Effector memory CD8-positive, alpha-beta T cell (primary cell): ENCODE measurements at places on chromosomes 3 and 15.

GRCh38 chr3:59308001-59308400 is 258.2 kb upstream of the CFAP20DC start:
- DNase-seq, result no peak

DNA sequence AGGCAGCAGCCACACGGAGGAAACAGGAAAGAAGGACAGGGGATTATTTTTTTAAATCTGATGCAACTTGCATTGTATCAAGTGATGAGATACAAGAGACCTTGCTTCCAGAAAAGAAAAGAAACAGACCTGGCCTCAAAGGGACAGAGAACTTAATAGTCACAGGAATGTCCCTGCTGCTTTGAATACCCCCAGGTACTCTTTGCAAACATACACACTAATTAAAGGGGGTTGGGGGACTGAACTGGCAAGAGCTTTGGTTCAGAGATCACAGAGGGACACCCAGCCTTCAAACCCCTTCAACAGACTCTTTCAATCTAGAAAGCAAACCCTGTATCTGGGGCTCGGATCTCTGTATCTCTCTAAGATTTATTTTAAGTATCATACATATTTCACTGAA is 18.0 kb downstream of the TNIK start:
- no peak for DNase-seq

DNA sequence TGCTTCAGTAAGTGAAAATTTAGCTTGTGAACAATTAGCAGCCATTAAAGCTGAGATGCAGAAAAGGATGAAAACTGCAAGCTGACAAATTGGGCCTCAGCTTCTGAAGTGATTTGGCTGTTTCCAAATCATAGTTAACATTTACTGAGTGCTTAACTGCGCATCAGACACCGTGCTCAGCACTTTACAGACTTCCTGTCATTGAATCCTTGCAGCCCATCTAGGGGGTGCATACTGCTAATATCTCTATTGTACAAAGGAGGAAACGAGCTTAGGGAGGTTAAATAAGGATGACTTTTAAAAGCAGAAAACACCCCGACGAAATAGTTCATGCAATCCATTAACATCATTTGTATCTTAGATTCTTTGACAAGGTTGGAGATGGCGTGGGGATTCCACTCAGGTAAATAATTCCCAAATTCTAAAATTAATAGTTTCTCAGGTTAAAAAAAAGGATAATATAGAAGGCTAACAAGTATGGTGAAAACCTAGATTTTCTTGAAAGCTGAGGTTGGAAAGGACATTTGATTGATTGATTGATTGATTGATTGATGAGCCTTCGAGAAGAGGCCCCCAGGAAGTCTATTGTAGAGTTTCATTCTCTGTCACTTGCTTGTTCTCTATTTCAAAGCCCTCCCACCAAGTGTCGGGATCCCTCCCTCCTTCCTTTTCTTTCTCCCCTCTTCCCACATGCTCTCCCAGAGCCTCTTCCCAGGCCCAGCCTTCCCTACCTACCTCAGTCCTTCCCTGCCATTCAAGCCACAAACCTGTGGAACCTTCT is 23.5 kb upstream of the EPHB3 start:
- DNase-seq, result no peak

GRCh38 chr15:91358405-91358804 is 258.3 kb downstream of the SV2B start:
- no peak for DNase-seq

GRCh38 chr3:42681361-42682038 is 3.8 kb upstream of the KLHL40 start:
- DNase-seq, result no peak

DNA sequence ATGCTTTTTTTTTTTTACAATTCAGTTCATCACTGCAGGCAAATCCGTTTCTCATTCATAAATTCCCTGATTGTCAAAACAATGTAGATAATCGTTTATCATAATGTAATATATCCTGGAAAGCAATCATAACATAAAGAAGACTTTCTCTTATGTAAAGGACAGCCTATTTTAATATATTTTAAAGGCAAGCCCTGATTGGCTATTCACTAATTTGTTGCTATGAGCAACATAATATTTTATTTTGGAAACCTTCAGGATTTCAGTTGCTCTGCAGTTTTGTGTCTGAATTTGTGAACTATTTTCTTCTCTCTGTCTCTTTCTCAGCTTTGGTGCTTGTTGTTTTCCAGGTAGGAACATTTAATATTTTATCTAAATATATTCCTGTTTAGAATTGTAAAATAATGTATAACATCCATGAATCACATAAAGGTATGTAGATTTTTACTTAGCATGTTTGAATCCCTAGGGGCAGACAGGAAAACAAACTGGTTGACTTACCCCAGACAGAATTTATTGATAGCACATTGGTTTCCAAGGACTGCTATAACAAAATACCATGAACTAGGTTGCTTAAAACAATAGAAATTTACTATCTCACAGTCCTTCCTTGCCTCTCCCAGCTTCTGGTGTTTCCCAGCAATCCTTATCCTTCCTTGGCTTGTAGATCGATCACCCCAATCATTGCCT is 253.5 kb downstream of the CDIN1 start:
- no peak for DNase-seq

DNA sequence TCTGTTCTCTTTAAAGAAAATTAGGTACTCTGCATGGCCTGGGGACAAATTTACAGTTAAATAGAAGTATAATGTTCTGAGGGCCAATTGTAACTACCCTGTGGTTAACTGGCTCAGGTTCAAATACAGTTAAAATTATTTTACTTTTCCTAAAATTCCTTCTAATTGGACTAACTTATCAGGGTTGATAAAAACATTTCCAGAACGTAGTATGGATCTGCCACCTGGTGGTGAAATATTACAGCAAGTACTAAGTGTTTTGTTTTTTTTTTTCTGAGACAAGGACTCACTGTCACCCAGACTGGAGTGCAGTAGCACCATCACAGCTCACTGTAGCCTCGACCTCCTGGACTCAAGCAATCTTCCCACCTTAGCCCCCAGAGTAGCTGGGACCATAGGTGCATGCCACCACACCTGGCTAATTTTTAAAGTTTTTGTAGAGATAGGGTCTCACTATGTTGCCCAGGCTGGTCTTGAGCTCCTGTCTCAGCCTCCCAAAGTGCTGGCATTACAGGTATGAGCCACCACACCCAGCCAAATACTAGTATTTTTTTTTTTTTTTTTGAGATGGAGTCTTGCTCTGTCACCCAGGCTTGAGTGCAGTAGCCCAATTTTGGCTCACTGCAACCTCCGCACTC is 29.2 kb downstream of the NEO1 start:
- peak; percentile 21 for DNase-seq

DNA sequence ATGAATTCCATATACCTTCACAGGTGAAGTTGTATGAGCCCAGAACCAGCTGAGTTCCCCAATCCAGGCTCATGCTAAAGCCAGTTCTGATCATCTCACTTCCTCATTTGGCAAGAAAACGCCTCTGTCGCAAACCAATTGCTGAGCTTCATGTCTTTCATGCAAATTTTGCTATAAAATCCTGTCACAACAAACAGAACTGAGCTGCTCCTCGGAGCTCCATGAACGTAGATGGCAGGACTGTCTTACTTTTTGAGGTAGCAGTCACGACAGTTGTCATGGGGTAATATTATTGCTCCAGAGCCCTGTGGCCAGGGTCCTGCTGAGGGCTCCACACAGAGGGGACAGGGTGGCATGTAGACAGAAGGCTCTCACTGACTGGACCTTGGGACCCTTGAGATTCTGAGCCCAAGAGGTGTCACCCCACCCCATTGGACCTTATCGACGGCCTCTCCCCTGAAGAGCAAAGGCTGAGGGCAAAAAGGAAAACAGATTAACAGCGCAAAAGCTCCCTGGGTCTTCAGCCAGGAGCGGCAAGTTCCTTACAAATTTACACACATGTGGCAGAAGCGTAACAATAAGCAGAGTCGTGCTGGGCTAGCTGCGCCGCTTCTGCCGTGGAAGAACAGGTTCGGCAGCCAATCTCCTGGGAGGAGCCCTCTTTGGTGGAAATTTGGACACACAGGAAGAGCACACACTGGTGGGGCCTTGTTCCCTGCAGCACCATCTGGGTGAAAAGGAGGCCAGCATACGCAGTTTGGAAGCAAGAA is 249.2 kb downstream of the OPA1 start:
- DNase-seq, result no peak

- no peak for DNase-seq
These were observed 161.4 kb upstream of the RARB start for GRCh38 chr3:25266677-25267076.

DNA sequence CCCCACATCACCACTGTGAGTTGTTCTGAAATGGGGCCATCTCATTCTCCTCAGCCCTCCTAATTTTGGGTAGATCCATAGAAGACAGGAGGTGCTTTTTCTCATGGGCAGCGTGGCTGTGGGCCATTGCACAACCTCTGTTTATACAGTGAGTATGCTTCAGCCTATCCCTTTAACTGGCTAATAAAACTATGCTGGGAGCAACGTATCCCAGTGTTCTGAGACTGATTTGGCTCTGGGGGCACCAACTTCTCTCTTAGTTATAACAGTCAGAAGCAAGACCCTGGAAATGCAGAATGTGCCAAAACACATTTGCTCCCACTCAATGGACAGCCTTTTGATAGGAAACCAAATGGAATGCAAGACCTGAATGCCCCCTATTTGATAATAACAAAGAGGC is 97.1 kb upstream of the ICE2 start:
- DNase-seq, result no peak

DNA sequence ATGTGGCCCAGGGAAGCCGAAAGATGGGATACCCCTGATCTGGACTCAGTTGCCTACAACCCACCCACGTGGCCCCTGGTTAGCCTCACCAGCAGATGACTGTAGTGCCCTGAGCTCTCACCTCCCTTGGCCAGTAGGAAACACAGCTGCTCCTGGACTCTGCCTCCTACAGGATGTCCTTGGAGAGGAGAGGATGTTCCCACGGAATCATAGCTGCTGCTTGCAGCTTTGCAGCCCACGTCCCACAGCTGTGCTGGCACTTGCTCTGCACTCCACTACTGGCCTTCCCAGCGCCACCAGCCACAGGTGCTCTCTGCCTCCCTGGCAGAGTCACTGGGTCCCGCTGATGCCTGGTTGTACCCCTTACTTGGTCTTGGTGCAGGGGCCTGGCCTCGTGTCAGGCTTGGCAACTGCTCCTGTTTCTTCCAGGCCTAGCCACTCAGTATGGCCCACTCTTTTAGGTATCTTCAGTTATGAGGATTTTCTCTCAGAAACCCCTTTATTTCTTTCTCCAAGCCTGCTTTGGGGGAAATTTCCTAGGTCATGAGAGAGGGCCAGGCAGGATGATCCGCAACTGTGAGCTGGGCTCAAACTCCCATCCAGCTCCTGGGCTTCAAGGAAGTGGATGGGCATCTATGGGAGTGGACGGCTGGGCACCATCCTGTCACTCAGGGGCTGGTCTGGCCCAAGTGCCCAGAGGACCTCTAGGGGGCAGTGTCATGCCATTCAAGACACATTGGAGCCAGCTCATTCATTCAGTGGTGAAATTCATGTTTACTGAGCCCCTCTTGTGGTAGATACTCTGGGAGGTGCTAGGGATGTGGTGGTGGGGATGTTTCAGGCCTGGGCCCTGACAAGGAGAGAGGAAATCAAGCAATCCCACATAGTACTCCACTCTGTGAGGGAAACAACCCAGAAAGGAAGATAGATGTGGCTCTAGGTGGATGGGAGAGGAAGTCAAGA is 16.2 kb upstream of the VILL start:
- DNase-seq, result peak; percentile 67

- DNase-seq, result no peak
These were observed 4.9 kb downstream of the TM2D3 start for GRCh38 chr15:101647251-101647650.

- DNase-seq, result no peak
These were observed 21.3 kb downstream of the VGLL3 start for GRCh38 chr3:86969500-86970189.

DNA sequence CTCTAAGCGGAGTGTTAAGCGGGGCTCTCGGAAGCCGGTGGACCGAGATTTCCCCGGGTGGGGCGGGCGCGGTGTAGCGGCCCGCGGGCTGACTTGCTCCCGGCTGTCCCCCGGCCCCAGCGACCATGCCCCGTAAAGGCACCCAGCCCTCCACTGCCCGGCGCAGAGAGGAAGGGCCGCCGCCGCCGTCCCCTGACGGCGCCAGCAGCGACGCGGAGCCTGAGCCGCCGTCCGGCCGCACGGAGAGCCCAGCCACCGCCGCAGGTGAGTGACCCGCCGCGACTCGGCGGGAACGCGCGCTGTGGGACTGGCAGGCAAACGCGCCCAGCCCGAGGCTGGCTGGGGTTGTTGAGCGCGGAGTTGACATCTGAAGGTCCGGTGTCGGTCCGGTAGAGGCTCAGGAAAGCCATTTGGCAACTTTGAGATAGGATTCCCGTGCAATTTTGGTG is 1.3 kb downstream of the SMC4 start:
- peak; percentile 4 for DNase-seq

DNA sequence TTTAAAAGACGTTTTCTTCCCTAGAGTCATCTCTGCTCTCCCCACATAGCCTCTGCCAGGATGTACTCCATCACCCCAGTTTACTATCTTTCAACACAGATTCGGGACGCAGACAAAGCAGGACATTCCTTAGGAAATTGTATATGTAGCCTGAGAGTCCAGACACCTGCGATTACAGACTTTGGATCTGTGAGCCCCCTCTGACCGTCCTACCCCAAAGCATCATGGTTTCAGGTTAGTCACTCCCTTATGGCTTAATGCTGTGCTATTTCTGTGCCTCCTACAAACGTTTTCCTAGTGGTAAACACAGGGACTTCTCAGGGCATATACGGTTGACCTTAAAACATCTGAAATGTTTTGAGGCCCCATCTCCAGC is 234.0 kb upstream of the BHLHE40 start:
- no peak for DNase-seq

GRCh38 chr3:58079773-58080172 is 71.6 kb downstream of the FLNB start:
- no peak for DNase-seq

- no peak for DNase-seq
These were observed 47.8 kb downstream of the CCDC54 start for GRCh38 chr3:107425033-107425432.

GRCh38 chr15:19973718-19974117 is 567.9 kb downstream of the GOLGA6L6 start:
- no peak for DNase-seq

- DNase-seq, result no peak
These were observed 19.4 kb upstream of the SLC41A3 start for GRCh38 chr3:126103121-126104027.

- peak; percentile 26 for DNase-seq
These were observed 6.0 kb downstream of the SNRPA1 start for GRCh38 chr15:101288905-101289513.
